ENCODE measurements at places on chromosomes 6 and 20. TPM values are rescaled to one million over a fixed set of nuclear protein-coding genes. Genes with fewer than 3 reads are reported as not detected.

The MDFI gene
- total RNA-seq: 37.8 TPM

The BAK1 gene
- total RNA-seq: 23.5 TPM

The TCP11 gene
- 0.28 TPM for total RNA-seq

The PAK1IP1 gene
- 11.2 TPM for total RNA-seq

The RAMACL gene
- 6.6 TPM for total RNA-seq

The OXT gene
- not detected for total RNA-seq

The RIPOR2 gene
- total RNA-seq: not detected

The COX4I2 gene
- not detected for total RNA-seq

The AKAP7 gene
- 2.6 TPM for total RNA-seq

The TLDC2 gene
- 0.14 TPM for total RNA-seq

The WFDC10B gene
- total RNA-seq: not detected

The APOM gene
- 0.37 TPM for total RNA-seq

The PRR18 gene
- not detected for total RNA-seq

The ADRM1 gene
- 130 TPM for total RNA-seq

The ADGRF5 gene
- 140 TPM for total RNA-seq

The SPTLC3 gene
- 1.4 TPM for total RNA-seq

The CLIC5 gene
- total RNA-seq: under 0.01 TPM

The VSX1 gene
- not detected for total RNA-seq

The LTB gene
- 30.5 TPM for total RNA-seq

The PRELID3B gene
- 75.9 TPM for total RNA-seq

The KIFC1 gene
- 12.4 TPM for total RNA-seq

The ANKRD66 gene
- total RNA-seq: not detected

The FAM209B gene
- 0.33 TPM for total RNA-seq

The MOG gene
- not detected for total RNA-seq

The ABHD16B gene
- not detected for total RNA-seq

The SYNGAP1 gene
- total RNA-seq: 2.5 TPM

Measured in dermis blood vessel endothelial cell (primary cell).